ENCODE measurements at places on chromosomes 5 and 9.

DNA sequence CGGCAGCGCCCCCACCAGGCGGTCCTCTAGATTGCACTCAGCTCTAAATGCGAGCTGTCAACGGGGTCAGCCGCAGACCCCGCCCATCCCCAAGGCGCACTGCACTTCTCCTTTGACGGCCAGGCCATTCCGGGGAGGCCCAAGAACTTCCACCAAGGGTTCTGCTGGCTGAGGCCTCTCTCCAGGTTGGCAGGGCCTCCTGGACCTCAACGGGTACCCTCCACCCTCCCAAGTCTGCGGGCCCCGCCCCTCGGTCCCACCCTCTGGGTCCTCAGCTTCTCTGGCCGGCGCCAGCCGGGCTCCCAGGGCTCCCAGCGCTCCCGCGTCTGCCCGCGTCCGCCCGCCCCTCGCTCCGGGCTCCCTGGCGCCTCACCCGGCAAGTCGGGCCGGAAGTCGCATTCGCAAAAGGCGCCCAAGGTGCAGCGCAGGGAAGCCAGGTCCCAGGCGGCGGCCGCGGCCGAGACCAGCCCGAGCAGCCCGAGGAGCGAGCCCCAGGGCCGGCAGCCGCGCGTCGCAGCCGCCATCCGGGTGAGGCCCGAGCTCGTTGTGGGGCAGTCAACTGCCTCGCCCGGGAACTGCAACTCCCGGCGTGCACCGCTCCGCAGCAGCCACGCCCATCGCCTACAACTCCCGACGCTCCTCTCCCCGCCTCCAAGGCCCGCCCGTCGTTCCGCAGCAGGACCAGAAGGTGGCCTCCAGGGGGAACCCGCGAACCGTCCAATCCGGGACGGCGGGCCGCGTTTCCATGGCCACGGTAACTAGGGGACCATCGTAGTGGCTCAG, at the start of gene TOR2A:
Gene TOR2A, minus strand, starts transcription at position 548 of the 783 bp plus-strand sequence. Its CDS starts 24 bp downstream, at position 524.
- peak; percentile 99 for DNase-seq

GRCh38 chr9:114249424-114250234, 73.3 kb upstream of the ORM1 start:
- DNase-seq = no peak

- no peak for DNase-seq
Measured at GRCh38 chr5:169142264-169142970, 158.5 kb downstream of the SLIT3 start.

- DNase-seq = no peak
Measured at GRCh38 chr9:94826644-94827410, 100.3 kb downstream of the AOPEP start.

- no peak for DNase-seq
Measured at GRCh38 chr5:127995556-127995955, 88.0 kb upstream of the SLC12A2 start.

GRCh38 chr9:438961-439768, 224.5 kb downstream of the DOCK8 start:
- no peak for DNase-seq

DNA sequence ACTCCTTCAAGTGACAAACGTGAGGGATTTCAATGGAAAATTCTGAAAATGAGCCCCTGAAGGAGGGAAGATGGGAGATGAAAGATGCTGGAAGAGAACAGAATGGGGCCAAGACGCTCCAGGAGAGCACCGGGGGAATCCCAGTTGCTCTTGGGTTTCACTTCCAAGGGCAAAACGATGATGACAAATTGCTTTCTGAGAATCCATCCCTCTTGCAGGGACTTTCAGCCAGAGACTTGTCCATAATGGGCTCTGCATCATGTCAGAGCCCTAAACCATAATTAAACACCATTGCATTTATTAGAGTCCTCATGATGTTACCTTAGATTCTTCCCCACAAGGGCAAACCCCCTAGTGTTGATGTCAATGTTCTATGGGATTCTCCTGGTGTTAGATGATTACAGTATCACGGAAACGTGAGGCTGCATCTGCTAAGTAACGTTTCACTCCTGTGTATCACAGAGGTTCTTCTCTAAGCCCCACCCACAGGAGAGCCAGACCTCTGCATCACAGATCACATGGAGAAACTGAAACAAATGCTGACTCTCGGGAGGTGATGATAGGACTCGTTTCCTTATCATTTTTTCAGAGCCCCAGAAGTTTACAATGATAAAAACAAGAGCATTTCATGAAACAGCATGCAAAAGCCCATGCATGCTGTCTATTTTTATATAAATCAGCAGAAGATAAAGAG, 114.4 kb downstream of the TENT4A start:
- peak; percentile 59 for DNase-seq

GRCh38 chr9:96651626-96652025, 3.5 kb downstream of the PRXL2C start:
- no peak for DNase-seq

DNA sequence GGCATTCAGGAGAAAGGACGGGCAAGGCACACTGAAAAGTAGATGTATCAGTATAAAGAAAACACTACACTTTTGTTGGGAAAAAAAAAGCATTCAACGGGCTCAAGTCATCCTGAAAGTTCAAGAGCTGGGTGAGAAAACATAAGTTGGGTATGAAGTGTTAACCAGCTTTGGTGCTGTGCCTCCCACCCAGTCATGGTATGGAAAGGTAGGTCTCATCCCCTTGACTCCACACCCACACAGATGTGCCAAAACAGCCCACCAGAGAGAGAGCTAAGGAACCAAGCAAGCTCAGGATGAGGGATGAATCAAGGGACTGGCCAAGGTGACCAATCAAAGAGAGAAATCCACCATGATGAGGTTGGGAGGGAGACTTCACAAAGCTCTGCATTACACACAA, 54.7 kb downstream of the ESM1 start:
- peak; percentile 40 for DNase-seq

DNA sequence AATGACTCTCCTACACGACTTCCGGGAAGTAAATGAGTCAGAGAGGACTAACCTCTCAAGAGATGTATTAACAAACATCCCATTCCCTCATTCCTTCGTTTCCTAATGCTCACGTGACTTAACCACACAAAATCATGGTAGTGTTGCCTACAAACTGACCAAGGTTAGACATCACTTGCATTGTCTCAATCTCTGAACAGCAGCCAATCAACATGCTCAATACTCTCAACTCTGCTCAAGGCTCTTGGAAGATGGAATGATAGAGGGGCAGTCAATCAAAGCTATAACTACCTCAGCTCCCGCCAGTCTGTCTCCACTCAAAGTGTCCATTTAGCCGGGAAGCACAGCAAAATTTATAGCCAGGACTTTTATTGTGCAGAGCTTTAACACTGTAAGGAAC, 143.8 kb upstream of the PIK3R1 start:
- DNase-seq = no peak

DNA sequence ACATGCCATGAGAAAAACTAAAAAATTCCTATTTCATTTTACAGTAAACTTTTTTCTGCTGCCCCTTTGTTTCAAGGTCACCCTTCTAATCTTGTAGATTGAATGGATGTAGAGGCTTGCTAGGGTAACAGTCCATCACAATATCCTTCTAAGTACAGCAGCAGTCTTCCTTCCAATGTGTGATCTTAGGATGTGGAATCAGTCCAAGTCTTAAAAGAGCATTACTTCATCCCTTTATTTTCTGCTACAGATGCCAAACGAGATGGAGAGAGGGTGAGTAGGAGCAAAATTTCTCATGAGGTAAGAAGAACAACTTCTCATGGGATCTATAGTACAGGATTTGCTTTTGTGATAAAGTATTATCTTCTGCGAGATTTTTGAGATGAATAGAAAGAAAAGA, 704 bp upstream of the IL33 start:
- DNase-seq = no peak

- DNase-seq = no peak
Measured at GRCh38 chr9:108869092-108869725, 7.1 kb downstream of the ACTL7A start.

- no peak for DNase-seq
Measured at GRCh38 chr9:81132796-81133195, 556.6 kb downstream of the TLE1 start.

GRCh38 chr5:148972396-148972795, 90.5 kb downstream of the SH3TC2 start:
- no peak for DNase-seq

DNA sequence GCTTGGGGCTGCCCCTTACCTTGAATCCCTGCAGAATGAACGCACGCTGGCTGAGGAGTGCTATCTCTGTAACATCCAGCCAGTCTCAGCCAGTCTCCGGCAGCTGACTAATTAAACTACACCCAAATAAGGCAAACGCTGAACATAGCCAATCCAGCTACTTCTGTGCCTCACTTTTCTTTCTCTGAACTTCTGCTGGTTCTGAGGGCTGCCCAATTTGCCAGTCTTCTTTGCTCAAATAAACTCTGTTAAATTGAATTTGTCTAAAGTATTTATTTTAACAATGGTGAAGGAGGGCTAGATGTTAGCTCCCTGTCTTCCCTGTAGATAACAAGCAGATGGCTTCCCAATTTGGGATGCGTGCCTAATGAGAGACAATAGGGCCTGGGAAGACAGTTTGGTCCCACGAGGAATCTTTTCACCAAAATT, 154.0 kb upstream of the NFIL3 start:
- no peak for DNase-seq

GRCh38 chr9:134178768-134179551, 14.6 kb upstream of the RNU6ATAC start:
- DNase-seq = no peak

- DNase-seq = peak; percentile 17
Measured at GRCh38 chr5:90932052-90932699, 373.6 kb downstream of the ADGRV1 start.

DNA sequence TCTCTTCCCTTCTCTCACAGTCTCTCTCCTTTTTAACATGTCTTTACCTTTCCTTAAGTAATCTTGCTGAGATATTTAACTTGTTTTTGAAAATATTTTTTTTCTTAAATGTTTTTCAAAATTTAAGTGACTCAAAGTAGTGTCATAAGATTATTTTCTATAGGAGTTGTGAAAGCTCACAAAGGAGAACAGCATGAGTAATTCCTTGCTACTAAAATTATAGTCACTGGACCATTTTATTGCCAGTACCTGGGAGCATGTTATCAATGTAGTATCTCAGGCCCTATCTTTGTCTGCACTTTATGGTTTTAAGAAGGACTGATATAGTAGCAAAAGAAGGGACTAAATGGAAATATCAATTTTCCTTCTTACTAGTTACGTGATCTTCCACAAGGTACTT, 181.9 kb downstream of the TMEM232 start:
- DNase-seq = no peak

- DNase-seq = no peak
Measured at GRCh38 chr5:52751137-52751536, 36.6 kb upstream of the ITGA1 start.

DNA sequence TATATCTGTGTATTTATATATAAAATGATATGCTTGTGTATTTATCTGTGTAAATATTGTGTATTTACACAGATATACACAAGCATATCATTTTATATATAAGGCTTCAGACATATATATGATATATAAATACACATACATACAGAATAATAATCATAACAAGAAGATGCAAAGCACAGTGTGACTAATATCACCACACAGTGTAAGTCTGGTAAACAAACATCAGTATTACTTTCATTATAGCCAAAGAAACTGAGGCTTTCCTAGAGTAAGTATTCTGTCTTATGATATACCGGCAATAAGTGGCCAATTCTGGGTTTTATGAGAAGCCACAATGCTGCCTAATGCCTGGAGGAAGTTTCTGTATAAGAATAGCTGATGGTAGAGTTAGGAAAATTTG, 29.9 kb upstream of the RAPGEF6 start:
- DNase-seq = no peak

- DNase-seq = no peak
Measured at GRCh38 chr9:81076131-81076530, 613.2 kb downstream of the TLE1 start.

- no peak for DNase-seq
Measured at GRCh38 chr5:78004559-78004958, 228.4 kb upstream of the TBCA start.

DNA sequence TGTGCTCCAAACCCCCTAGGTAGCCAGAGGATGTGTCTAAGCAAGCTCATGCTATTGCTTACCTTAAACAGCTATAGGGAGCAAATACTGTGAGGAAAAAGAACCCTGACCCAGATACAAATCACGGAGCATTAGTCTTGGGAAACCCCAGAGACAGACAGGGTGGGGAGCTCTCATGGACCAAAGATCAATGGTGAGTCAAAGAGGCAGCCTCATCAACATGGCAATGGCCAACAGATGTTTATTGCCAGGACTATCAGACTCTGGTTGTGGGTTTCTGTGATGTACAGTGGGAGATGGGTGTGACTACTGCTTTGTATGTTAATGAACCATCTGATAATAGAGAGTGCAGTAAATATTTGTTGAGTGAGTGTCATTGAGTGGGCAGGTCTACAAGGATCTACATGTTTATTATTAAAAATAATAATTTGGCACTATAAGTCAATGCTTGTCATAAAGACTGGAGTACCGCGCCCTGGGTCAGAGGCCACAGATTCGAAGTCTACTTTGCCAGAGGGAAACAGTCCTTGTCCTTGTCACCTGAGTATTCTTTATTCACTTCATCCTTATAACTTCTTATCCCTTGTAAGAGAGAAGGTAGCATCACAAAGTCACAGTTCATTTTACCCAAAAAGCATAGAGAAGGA, 56.5 kb upstream of the RAI14 start:
- DNase-seq = no peak

GRCh38 chr9:87615547-87616148, 110.3 kb upstream of the CTSL start:
- DNase-seq = no peak

- no peak for DNase-seq
Measured at GRCh38 chr5:102554728-102555127, 55.9 kb upstream of the SLCO6A1 start.

- no peak for DNase-seq
Measured at GRCh38 chr9:96343515-96344360, 39.8 kb downstream of the SLC35D2 start.

DNA sequence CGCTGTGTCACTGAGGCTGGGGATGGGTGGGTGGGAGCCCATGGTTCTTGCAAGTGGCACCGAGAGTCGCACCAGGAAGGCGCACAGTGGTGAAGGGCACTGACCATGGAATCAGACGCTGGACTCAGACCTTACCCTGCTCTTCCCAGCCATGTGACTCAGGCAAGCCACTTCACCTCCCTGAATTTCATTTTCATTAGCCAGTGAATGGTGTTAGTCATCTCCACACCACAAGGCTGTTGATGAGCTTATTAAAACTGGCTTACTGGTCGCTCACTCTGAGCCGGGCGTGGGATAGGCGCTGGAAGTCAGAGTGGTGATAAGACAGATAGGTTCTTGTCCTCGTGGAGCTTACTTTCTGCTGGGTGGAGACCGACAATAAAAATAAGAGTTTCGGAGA, 25.1 kb downstream of the FGF18 start:
- DNase-seq = no peak

GRCh38 chr9:36401897-36402480, 1.9 kb upstream of the RNF38 start:
- no peak for DNase-seq

- no peak for DNase-seq
Measured at GRCh38 chr5:180541710-180542109, 47.5 kb downstream of the CNOT6 start.

Measured in activated T-cell treated with anti-CD3 and anti-CD28 coated beads, Interleukin-2, amount 50 U/mL, for 72 hours (primary cell).